Pancreas (tissue), 10 donors: ENCODE measurements at places on chromosomes 6 and 20. TPM values are rescaled to one million over a fixed set of nuclear protein-coding genes. Genes with fewer than 3 reads are reported as not detected.

Gene SLC22A2
- total RNA-seq: not detected

Gene PHACTR3
- 0.14 TPM for total RNA-seq

Gene IRF4
- 0.71 TPM for total RNA-seq

Gene NOL4L
- 8.7 TPM for total RNA-seq

Gene CNR1
- total RNA-seq: 1.3 TPM

Gene TPX2
- total RNA-seq: 0.79 TPM

Gene ADGRF1
- 1.2 TPM for total RNA-seq

Gene RIMS4
- 0.09 TPM for total RNA-seq
